Erythroblast (primary cell): ENCODE measurements at places on chromosomes 12 and 14.
A peak's percentile ranks its signal among the peaks of the same experiment; 100 is the strongest.

DNA sequence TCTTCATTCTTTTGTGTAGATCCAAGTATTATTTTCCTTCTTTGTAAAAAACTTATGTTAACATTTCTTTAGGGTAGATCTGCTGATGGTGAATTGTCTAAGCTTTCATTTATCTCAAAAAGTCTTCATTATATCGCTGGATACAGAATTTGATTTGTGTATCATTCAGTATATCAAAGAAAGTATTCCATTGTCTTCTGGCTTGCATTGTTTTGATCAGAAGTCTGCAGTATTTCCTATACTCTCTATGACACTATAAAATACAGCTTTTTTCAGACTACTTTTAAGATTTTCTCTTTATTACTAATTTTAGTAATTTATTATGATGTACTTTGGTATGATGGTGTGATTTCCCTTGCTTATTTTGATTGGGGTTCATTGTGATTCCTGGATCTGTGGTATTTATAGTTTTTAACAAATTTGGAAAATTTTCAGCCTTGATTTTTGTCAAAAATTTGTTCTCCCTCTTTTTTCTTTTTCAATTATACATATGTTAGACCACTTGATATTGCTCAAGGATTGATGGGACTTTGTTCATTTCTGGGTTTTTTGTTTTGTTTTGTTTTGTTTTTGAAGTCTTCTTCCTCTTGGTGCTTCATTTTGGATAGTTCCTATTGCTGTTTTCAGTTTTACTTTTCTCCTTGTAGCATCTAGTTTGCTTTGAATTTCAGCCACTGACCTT lies 176.5 kb downstream of the ZFP36L1 start:
- peak; percentile 23 for DNase-seq

- DNase-seq = no peak
These were observed 7.4 kb upstream of the OR6J1 start for GRCh38 chr14:22651586-22651985.

DNA sequence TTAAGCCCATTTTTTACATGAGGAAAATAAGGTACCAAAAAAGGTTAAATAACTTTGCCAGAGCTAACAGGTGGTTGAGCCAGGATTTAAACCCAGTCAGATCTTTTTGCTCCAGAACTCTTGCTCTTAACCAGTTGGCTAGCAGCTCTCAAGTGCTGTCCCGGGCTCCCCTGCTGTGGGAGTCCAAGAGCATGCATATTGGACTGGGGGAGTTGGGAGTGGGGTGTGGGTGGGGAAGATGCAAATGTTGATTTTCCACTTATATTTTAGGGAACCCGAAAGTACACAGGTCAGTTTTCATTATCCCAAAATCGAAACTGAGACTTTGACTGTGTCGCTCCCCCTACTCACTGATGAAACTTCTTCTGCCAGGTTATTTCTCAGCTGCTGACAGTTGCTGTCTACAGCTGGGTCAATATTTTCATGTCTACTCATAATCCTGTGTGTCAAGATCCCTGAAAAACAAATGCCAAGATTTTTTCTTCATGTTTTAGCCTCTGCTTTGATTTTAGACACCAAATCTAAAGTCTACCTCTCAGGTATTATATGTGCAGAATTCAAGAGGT lies 172.3 kb upstream of the TMPO start:
- no peak for DNase-seq

GRCh38 chr12:43370263-43370662 lies 181.7 kb downstream of the ADAMTS20 start:
- DNase-seq = no peak

DNA sequence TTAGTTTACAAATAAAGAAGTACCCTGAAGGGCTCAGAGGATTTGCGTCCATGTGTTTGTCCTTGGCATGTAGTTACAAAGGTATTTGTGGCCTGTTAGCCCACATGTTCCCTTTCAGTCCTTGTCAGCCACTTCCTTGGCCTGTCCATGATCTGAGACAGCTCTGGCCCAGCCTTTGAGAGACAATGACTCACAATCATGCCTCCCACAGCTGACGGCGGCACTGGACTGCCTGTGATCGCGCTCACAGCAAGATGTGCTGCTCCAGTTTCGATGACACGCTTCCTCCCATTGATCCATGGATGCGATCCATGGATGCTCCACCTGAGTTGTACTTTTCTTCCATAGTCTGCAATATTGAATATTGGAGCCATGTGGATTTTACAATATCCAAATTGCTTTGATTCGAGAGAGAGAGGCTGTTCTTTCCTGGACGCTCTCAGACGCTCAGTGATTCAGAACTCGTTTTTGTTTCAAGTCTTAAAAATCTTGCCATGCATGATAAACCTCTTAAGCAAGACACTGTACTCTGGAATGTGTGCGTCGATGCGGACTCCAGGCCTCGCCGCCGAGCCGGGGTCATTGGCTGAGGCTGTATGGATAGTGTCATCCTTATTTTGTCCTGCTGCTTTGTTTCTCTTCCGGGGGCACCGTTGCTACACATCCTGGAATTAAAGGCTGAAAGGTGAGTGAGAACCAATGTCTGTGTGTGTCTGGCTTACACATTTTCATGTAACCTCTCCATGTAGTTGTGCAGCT lies 220.1 kb downstream of the GLT1D1 start:
- no peak for DNase-seq
